ENCODE measurements at places on chromosomes 6 and 20. TPM values are rescaled to one million over a fixed set of nuclear protein-coding genes. Genes with fewer than 3 reads are reported as not detected.

GRCh38 chr6:79208816-79209215 is 25.7 kb downstream of the HMGN3 start:
- no peaks in the 10 kb centered on the region for H3K27me3 ChIP-seq
- no peak overlapping the region for H3K27ac ChIP-seq
- no peak for DNase-seq

DNA sequence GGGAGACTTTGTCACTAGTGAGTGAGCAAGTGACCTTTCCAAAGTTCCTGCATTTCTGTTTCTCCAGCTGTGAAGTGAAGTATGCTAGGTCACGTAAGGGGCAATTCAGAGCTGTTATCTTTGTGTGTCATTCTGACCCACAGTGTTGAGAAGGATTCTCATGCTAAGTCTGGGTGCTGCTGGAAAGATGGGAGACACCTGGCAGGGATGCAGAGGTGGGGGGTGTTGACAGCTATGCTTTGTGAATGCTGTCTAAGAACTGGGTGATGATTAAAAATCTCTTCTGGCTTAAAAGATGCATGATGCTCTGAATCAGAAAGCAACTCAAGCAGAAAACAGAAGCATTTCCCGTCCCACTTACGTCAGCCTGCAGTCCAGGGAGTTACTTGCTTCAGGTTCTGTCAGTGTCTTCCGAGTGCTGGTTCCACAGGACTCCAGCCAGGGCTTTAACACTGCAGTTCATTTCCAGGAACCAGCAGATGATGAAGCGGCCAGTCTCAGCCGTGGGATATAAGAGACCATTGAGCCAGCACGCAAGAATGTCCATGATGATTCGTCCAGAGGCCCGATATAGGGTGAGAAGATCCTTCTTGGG is 30.9 kb upstream of the ASXL1 start:
- no peak for DNase-seq
- H3K4me1 ChIP-seq = peaks cover 27% of the 10 kb centered on the region
- H3K4me3 ChIP-seq = no peak overlapping the region
- no peaks in the 10 kb centered on the region for H3K27me3 ChIP-seq
- H3K36me3 ChIP-seq = peaks cover 36% of the 10 kb centered on the region
- H3K27ac ChIP-seq = peak overlapping the region; percentile 83

DNA sequence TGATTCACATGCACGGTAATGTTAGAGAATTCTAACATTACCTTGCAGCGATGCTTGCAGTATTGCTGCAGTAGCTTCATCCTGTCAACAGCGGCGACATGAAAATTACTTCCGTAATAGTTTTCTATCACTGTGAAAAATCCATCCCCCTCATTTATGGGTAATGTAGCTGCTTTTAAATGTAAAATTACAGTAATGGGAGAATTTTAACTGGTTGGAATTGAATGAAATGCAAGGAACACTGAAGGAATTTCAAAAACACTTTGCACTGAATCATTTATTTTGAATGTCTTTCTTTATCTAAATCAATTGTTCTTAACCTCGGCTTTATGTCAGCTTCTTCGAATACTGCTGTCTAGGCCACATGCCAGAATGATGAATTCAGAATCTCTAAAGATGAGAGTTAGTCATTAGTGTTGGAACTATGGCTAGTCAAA is 102.4 kb upstream of the HIVEP1 start:
- DNase-seq = no peak
- no peaks in the 10 kb centered on the region for H3K4me1 ChIP-seq
- no peaks in the 10 kb centered on the region for H3K36me3 ChIP-seq
- H3K27me3 ChIP-seq = no peaks in the 10 kb centered on the region
- H3K27ac ChIP-seq = no peak overlapping the region
- no peak overlapping the region for H3K4me3 ChIP-seq

DNA sequence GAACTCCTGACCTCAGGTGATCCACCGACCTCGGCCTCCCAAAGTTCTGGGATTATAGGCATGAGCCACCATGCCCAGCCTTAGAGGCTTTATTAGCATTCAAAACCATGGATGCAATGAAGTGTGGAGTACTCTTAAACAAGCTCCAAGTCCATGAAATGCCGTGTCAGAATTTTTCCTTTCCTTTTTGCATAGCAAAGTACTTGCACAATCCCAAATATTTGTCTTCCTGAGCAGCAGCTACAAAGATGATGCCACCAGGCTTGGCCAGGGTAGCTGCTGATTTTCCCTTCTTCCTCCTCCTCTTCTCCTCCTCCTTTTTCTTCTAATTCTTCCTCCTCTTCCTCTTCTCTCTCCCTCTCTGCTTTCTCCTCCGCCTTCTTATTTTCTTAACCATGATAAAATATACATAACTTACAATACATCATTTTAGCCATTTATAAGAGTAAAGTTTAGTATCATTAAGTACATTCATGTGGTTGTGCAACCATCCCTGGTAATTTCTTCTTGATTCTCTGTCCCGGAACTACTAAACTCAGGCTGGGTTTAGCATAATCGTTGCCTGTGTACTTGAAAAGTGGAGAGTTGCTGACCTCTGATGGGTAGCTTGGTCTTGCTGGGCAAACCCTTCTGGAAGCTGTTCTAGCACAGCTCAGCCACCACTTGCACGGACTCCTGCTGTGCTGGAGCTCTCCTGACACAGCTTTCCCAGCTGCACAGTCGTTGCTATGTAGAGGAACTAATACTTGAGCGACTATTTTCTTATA is 20.3 kb downstream of the MUCL3 start:
- H3K4me3 ChIP-seq = no peak overlapping the region
- no peak overlapping the region for H3K27ac ChIP-seq
- no peaks in the 10 kb centered on the region for H3K36me3 ChIP-seq
- peaks cover 46% of the 10 kb centered on the region for H3K27me3 ChIP-seq
- peaks cover 28% of the 10 kb centered on the region for H3K4me1 ChIP-seq

- H3K27ac ChIP-seq = peak overlapping the region; percentile 34
- peak; percentile 0 for DNase-seq
- no peaks in the 10 kb centered on the region for H3K27me3 ChIP-seq
- H3K4me3 ChIP-seq = no peak overlapping the region
Measured at GRCh38 chr20:18001131-18001921, 32.5 kb downstream of the MGME1 start.

SRSF12 gene
- total RNA-seq = 1.7 TPM

DNA sequence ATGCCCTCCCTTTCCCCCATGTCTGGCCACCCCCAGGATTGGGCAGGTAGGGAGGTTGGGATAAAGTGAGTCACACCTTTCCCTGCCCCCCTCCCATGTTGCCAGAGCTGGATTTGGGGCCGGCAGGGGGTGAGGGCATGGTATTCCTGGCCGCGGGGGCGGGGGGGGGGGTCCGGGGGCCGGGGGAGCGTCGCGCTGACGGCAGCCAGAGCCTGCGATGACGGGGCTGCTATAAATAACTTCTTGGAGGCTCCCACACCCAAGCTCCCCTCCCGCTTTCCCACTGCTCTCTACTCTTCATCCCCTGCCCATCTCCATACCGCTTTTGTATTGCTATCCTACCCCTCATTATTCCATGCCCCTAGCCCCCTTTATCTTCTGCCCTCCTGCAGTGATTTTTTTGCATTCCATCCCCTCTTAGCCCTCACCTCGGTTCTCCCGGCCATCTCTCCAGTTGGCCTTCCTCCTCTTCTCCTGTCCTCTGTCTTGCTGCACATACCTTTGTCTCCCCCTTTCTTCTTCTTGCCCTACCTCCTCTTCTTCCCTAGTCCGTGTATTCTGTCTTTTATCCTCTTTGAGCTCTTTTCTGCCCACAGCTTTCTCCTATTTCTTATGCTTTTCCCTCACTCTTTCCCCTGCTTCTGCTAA is 13.8 kb downstream of the SYNGAP1 start:
- H3K27ac ChIP-seq = no peak overlapping the region
- peaks cover 15% of the 10 kb centered on the region for H3K4me1 ChIP-seq
- no peaks in the 10 kb centered on the region for H3K27me3 ChIP-seq

GRCh38 chr6:168678588-168678987 is 237.6 kb downstream of the SMOC2 start:
- peaks cover 49% of the 10 kb centered on the region for H3K4me1 ChIP-seq
- peaks cover 39% of the 10 kb centered on the region for H3K36me3 ChIP-seq
- peak overlapping the region; percentile 98 for H3K27ac ChIP-seq

ITPA gene
- total RNA-seq = 42.5 TPM

- H3K27me3 ChIP-seq = no peaks in the 10 kb centered on the region
- no peaks in the 10 kb centered on the region for H3K4me1 ChIP-seq
- no peak overlapping the region for H3K4me3 ChIP-seq
- H3K36me3 ChIP-seq = no peaks in the 10 kb centered on the region
- H3K27ac ChIP-seq = no peak overlapping the region
- DNase-seq = no peak
Measured at GRCh38 chr6:100153636-100154275, 159.7 kb upstream of the MCHR2 start.

TRDN gene
- not detected for total RNA-seq

PARD6B gene
- 114 TPM for total RNA-seq

GRCh38 chr20:366041-366718 is 14.4 kb upstream of the TRIB3 start:
- H3K36me3 ChIP-seq = peaks cover 47% of the 10 kb centered on the region
- peak; percentile 53 for DNase-seq
- H3K4me3 ChIP-seq = peak overlapping the region; percentile 43
- H3K27ac ChIP-seq = peak overlapping the region; percentile 97

MYBL2 gene
- total RNA-seq = 113 TPM

C6orf52 gene
- total RNA-seq = not detected

- peaks cover 81% of the 10 kb centered on the region for H3K27me3 ChIP-seq
- H3K4me3 ChIP-seq = no peak overlapping the region
- no peaks in the 10 kb centered on the region for H3K36me3 ChIP-seq
- no peak overlapping the region for H3K27ac ChIP-seq
- H3K4me1 ChIP-seq = no peaks in the 10 kb centered on the region
- DNase-seq = no peak
Measured at GRCh38 chr20:43220612-43221011, 30.9 kb upstream of the PTPRT start.

- no peaks in the 10 kb centered on the region for H3K27me3 ChIP-seq
- no peaks in the 10 kb centered on the region for H3K4me1 ChIP-seq
- no peak overlapping the region for H3K4me3 ChIP-seq
- DNase-seq = no peak
- no peak overlapping the region for H3K27ac ChIP-seq
Measured at GRCh38 chr6:150887978-150888563, 22.6 kb downstream of the MTHFD1L start.

GRM1 gene
- not detected for total RNA-seq

CTSZ gene
- 158 TPM for total RNA-seq

LRRN4 gene
- 2.6 TPM for total RNA-seq

- peak overlapping the region; percentile 34 for H3K27ac ChIP-seq
- no peaks in the 10 kb centered on the region for H3K36me3 ChIP-seq
- H3K4me1 ChIP-seq = peaks cover 13% of the 10 kb centered on the region
- H3K27me3 ChIP-seq = no peaks in the 10 kb centered on the region
- peak; percentile 85 for DNase-seq
Measured at GRCh38 chr6:166707045-166707444, 80.0 kb upstream of the RPS6KA2 start.

GRCh38 chr6:19731282-19731681 is 105.9 kb upstream of the ID4 start:
- H3K27me3 ChIP-seq = no peaks in the 10 kb centered on the region
- DNase-seq = no peak
- no peaks in the 10 kb centered on the region for H3K36me3 ChIP-seq
- H3K4me3 ChIP-seq = no peak overlapping the region

- no peak overlapping the region for H3K4me3 ChIP-seq
- H3K4me1 ChIP-seq = no peaks in the 10 kb centered on the region
- peaks cover 65% of the 10 kb centered on the region for H3K27me3 ChIP-seq
- no peak overlapping the region for H3K27ac ChIP-seq
- no peak for DNase-seq
- H3K36me3 ChIP-seq = no peaks in the 10 kb centered on the region
Measured at GRCh38 chr6:1502041-1502440, 107.7 kb upstream of the FOXC1 start.

AK9 gene
- 5.6 TPM for total RNA-seq

CPXM1 gene
- total RNA-seq = 0.14 TPM

- DNase-seq = no peak
- no peaks in the 10 kb centered on the region for H3K27me3 ChIP-seq
- H3K27ac ChIP-seq = no peak overlapping the region
- H3K4me1 ChIP-seq = no peaks in the 10 kb centered on the region
- no peak overlapping the region for H3K4me3 ChIP-seq
Measured at GRCh38 chr6:105080279-105080678, 99.5 kb downstream of the POPDC3 start.

KCNQ2 gene
- total RNA-seq = 0.07 TPM

GRCh38 chr6:6191476-6191875 is 129.0 kb downstream of the F13A1 start:
- no peak for DNase-seq
- H3K4me3 ChIP-seq = no peak overlapping the region

DNA sequence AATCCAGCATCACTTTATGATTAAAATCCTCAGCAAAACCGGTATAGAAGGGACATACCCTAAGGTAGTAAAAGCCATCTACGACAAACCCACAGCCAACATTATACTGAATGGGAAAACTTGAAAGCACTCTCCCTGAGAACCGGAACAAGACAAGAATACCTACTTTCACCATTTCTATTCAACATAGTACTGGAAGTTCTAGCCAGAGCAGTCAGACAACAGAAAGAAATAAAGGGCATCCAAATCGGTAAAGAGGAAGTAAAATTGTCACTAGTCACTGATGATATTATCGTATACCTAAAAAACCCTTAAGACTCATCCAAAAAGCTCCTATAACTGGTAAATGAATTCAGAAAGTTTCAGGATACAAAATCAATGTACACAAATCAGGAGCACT is 33.3 kb downstream of the BLOC1S5 start:
- H3K36me3 ChIP-seq = no peaks in the 10 kb centered on the region
- no peaks in the 10 kb centered on the region for H3K27me3 ChIP-seq
- H3K4me1 ChIP-seq = no peaks in the 10 kb centered on the region
- DNase-seq = no peak

DNA sequence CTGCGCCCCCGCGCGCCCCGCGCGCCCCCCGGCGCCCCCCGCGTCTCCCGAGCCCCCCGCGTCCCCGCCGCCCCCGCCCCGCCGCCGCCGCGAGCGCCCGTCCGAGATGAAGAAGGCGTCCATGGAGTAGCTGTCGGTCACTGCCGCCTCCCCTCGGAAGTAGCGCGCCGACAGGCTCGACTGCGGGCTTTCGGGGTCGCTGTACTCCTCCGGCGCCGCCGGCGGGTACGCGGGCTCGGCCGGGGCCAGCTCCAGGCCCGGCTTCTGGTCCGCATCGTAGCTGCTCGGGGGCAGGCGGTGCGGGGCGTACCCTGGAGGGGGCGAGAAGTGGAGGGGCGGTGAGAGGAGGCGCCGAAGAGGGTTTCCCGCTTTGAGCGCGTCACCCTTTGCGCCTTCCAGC is 11.2 kb upstream of the SRXN1 start:
- DNase-seq = no peak
- no peak overlapping the region for H3K27ac ChIP-seq
- H3K36me3 ChIP-seq = no peaks in the 10 kb centered on the region
- H3K4me1 ChIP-seq = no peaks in the 10 kb centered on the region
- H3K4me3 ChIP-seq = no peak overlapping the region
- H3K27me3 ChIP-seq = peaks cover 15% of the 10 kb centered on the region

MYH7B gene
- 0.52 TPM for total RNA-seq

FOXS1 gene
- total RNA-seq = not detected

USP49 gene
- 6.9 TPM for total RNA-seq

DNA sequence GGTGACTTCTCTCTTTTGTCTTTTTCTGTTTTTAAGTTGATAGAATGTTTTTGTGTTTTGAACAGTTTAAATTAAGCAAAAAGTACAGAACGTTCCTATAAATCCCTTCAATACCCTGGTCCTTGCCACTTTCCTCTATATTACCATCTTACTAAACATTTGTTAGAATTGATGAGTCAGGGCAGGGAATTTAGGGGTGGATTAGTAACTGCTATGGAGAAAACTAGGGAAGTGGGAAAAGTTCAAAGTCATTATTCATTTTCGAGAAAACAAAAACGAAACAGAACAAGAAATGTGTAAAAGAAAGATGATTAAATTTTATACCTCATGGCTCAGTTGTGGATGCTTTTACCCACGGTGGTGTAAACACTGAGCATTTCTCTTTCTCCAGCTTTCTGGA is 240.4 kb upstream of the SULF2 start:
- no peak for DNase-seq
- H3K4me3 ChIP-seq = no peak overlapping the region
- H3K4me1 ChIP-seq = no peaks in the 10 kb centered on the region
- H3K36me3 ChIP-seq = peaks cover 5% of the 10 kb centered on the region
- peaks cover 6% of the 10 kb centered on the region for H3K27me3 ChIP-seq
- H3K27ac ChIP-seq = no peak overlapping the region
